CD4-positive, alpha-beta T cell treated with Interleukin-21 for 1 hour (primary cell): ENCODE measurements at places on chromosomes 7 and 10.

DNA sequence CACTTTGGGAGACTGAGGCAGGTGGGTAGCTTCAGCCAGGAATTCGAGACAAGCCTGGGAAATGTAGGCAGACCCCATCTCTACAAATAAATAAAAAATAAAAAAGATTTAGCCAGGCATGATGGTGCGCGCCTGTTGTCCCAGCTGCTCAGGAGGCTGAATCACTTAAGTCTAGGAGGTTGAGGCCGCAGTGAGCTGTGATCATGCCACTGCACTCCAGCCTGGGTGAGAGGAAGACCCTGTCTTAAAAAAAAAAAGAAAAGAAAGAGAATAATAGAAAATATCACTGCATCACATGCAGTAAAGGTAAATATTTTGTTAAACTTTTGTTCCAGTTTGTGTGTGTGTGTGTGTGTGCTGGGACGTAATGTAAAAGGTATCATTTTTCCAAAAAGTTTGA is 3.0 kb downstream of the STRIP2 start:
- no peak for DNase-seq

DNA sequence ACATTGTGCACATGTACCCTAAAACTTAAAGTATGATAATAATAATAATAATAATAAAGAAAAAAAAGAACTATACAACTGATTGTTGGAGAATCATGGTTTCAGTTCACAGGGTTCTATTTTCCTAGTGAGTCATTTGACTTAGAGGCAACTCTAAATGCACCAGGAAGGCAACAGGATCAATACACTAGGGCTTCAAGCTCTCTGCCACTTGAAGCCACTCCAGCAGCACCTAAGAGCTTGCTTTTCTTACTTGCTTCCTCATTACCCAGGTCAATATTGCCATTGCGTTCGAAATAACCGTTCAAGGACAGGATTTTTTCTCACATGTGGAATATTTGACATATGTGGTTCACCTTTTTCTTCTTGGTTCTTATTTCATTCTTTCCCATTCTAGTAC is 189.7 kb downstream of the GRM3 start:
- no peak for DNase-seq

DNA sequence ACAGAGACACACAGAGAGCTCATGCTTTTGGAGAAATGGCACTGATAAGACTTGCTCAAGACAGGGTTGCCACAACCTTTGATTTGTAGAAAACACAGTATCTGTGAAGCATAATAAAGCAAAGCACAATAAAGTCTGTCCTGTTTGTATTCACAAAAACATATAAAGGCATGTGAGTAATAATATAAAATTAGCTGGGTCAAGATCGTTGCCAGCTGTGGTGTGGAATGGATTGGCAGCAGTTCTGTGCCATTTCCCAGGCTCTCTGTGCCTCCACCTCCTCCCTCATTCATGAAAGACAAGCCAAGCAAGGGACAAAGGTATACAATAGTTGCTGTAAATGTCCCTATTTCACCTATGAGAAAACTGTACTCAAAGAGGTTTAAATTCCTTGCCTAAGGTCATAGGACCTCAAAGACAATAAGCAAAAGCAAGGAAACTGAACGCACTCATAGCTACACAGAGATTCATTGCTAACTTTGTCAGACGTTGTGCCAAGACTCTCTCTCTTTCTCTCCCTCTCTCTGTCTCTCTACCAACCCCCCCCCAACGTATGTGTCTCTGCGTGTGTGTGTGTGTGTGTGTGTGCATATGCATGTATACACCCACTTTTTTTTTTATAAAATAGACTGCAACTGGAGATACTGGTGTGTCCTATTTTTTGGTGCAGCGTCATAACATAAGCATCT is 31.8 kb downstream of the CHST3 start:
- DNase-seq: no peak

DNA sequence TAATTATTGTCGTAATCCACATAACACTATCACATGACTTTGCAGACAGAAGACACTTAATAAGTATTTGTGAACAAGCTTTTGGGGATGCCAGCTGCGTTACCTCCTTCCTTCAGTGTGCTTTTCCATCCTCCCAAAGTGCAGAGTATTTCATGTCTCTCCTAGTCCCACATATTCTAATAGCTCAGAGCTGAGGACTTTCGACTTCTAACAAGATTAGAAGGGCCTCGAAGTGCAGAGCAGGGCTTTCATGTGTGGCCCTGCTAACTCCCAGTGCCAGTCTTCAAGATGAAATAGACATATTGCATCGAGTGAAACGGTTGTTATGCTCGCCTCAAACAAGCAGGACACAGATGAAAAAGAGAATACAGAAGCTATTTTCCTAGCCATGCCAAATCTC is 125.7 kb upstream of the RNF32 start:
- no peak for DNase-seq

DNA sequence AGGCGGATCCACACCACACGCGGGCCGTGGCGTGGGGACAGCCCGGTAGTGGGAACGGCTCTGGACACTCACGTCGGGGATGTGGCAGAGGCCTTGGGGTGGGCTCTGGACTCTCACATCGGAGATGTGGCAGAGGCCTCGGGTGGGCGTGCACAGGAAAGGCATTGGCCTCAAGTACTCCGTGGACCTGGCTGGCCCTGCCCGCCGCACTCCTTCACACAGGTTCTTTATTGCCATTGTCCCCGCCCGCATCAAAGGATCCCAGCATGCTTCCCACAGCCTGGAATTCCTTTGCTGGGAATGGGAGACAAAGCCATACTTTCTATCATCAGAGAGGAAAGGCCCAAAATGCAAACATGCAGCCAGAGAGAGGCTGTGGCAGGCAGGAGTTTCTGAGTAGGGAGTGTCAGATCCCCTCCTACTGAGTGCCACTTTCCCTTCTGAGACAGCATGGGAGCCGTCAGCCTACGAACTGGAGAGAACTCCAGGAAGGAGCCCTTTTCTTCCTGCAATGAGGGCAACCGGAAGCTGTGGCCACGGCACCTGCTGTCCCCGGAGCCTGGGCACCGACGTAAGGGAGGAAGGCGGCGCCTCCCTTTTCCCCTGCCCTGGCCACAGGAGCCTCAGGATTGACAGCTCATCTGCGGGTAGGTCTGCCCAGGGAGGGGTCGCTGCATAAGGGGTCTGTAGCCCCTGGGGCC is 51.5 kb downstream of the RBM17 start:
- DNase-seq: peak; percentile 51

DNA sequence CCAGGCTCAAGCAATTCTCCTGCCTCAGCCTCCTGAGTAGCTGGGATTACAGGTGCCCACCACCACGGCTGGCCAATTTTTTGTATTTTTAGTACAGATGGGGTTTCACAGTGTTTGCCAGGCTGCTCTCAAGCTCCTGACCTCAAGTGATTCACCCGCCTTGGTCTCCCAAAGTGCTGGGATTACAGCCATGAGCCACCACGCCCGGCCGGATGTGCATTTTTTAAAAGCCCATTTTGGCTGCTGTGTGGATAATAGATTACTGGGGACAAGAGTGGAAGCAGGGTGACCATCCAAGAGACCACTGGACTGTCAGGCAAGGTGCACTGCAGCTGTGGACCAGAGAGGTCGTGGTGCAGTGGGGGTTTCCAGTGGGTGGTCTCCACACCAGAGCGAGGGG is 21.4 kb downstream of the HKDC1 start:
- no peak for DNase-seq

GRCh38 chr7:1085266-1085665 is 2.6 kb upstream of the GPER1 start:
- no peak for DNase-seq

GRCh38 chr10:93596539-93596938 is 4.5 kb downstream of the RBP4 start:
- DNase-seq: no peak

GRCh38 chr7:82507365-82507975 is 63.9 kb upstream of the CACNA2D1 start:
- no peak for DNase-seq

DNA sequence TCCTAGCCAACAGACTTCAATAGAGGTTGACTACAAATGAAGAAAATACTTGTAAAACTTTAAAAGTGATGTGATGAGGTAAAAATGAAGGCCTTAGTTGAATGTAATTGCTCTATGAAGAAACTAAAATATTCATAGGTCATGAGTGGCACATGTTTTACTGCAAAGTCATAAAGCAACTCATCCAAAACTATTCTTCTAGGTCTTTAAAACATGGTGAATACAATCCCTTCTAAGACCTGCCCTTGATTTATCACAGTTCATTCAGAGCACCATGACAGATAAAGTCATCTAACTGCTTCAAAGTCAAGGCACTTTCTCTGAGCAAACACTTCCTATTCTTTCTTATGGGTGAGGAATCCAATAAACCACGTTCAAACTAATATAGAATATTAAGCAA is 713.5 kb downstream of the SORCS1 start:
- no peak for DNase-seq

DNA sequence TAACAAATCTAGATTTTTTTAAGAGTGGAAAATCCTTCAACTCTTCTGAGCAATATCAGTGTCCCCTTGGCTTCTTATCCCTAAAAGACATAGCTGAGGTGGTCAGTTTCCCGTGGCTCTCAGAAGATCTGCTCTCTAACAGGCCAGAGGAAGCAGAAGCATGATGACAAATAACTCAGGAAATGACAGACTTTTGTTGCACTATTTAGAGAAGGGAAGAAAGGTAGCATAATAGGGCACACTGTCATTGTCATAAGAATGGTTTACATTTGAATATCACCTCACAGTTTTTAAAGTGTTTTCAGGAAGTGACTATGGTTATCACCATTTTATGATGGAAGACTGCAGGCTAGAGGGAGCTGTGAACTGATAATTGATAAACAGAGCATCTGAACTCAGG is 33.6 kb upstream of the RAPGEF5 start:
- no peak for DNase-seq

DNA sequence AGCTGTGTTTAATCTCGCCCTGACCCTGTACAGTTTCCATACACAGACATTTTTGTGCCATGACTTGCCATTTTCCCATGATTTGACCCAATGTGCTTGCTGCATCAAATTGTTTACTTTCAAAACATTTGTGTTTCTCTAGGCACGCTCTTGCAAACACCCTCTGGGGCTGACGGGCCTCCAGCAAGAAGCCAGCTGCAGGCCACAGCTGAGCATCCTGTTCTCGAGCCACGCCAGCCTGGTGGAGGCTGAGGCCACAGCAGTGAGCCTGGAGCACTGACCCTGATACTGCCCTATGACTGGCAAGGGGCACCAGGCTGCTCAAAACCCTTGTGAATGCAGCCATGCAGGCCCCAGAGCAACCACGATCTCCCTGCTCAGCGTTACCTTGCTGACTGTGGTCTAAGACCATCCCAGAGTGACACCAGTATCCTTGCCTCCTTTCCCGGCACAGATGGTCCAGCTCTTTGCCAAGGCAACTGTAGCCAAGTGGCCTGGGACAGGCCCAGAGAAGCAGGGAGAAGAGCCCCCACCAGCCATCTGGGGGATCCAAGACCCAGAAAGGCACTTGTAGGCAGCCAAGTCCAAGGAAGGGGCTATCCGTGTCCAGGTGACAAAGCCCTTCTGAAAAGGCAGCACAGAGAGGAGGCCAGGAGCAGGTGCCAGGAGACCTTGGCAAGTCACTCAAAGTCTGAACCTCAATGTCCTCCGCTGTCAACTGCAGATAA is 78.5 kb downstream of the OAT start:
- no peak for DNase-seq

DNA sequence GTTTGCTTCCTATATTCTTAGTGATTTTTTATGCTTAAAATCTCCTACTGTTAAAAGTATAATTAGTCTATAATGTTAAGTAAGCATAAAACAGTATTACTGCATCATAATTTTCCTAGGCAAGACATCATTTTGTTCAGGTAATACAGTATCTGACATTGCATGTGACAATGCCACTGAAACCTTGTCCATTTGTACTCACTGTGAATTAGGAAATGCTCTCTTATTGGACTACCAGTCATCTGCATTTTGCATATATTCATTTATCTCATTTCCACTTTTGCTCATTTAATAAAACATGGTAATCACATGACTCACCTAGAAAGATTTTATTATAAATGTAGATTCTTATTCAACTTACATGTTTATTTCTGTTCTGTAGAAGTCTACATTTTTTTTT is 379.1 kb downstream of the ETV1 start:
- DNase-seq: no peak

GRCh38 chr10:124185084-124185483 is 91.7 kb upstream of the CHST15 start:
- no peak for DNase-seq

DNA sequence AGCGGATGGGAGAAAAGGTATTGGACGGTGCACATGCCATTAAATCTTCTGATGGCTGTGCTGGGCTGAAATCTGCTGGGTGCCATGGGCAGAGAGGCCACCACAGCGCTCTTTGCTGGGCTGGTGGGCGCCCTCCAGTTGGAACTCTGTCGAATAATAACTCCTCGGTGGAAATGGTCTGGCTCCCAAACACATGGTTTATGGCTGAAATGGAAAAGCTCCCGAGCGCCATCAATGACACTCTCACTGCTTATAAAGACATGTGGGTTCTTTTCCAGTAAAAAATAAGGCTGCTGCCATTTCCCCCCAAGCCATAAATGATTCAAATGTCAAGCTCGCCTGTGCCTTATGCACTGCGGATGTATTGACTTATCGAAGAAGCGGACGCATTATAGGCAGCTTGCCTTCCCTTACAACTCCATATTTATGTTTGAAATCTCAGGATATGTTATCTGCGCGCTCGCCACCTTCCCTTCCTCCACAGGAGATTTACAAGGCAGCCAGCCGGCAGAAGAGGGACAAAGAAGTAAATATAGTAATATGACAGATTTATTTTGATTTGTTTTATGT is 239.0 kb upstream of the MKI67 start:
- DNase-seq: no peak

- DNase-seq: no peak
These were observed 125.1 kb downstream of the ADAM12 start for GRCh38 chr10:126263006-126263676.

DNA sequence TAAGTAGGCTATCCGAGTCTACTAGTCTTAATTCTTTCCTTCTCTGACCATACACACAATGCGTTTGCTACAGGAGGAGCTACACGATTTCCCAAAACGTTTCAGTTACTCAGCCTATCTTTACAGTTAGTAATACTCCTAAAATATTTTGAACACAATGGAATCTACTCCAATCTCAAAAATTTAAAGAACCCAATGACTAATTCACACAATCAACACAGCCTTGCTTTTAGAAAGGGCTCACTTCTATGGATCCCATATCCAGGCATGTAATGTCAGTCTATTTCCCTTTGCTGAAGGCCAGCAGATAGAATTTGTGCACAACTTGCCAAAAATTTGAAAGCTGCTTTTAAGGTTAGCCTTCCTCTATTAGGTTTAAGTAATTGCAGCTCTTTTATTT is 107.2 kb downstream of the VPS41 start:
- DNase-seq: no peak
